ENCODE measurements at places on chromosomes 16 and 17. TPM values are rescaled to one million over a fixed set of nuclear protein-coding genes. Genes with fewer than 3 reads are reported as not detected.

The TBC1D3H gene
- total RNA-seq = not detected

The SPN gene
- total RNA-seq = not detected

The CES1 gene
- 0.43 TPM for total RNA-seq

The ARL5C gene
- total RNA-seq = not detected

The C1QTNF1 gene
- total RNA-seq = 3.4 TPM

The SPEM3 gene
- total RNA-seq = not detected

The RNF43 gene
- total RNA-seq = 10.3 TPM

The HCRT gene
- not detected for total RNA-seq

The CD300LF gene
- not detected for total RNA-seq

The KCNJ2 gene
- total RNA-seq = under 0.01 TPM

The HASPIN gene
- 0.50 TPM for total RNA-seq

The KRT23 gene
- 86.5 TPM for total RNA-seq
